A375 (cell line): ENCODE measurements at places on chromosomes 2 and 18. TPM values are rescaled to one million over a fixed set of nuclear protein-coding genes. Genes with fewer than 3 reads are reported as not detected.

GPR35 gene
- 0.16 and 0.19 TPM in 2 replicates for total RNA-seq

MATN3 gene
- 0.15 and 0.66 TPM in 2 replicates for total RNA-seq

ADCYAP1 gene
- 0.11 and 0.49 TPM in 2 replicates for total RNA-seq

LYG1 gene
- 0.15 and 0.45 TPM in 2 replicates for total RNA-seq

MC5R gene
- 0.15 and 0.32 TPM in 2 replicates for total RNA-seq

AQP12A gene
- not detected in 2 replicates for total RNA-seq

CD8A gene
- 0.08 TPM in 1 of 2 replicates, not detected in the other for total RNA-seq

ZNF397 gene
- 6.2 and 6.7 TPM in 2 replicates for total RNA-seq

CLEC4F gene
- total RNA-seq, result not detected in 2 replicates

PARD6G gene
- 1.2 and 3.1 TPM in 2 replicates for total RNA-seq

EN1 gene
- total RNA-seq, result 1.1 and 2.2 TPM in 2 replicates

SMYD1 gene
- 0.38 and 1.2 TPM in 2 replicates for total RNA-seq

DBI gene
- 90.7 and 117 TPM in 2 replicates for total RNA-seq

IL36B gene
- total RNA-seq, result not detected in 2 replicates
